Right ventricle myocardium superior (tissue), 1 donor: ENCODE measurements at places on chromosomes 2 and 18. TPM values are rescaled to one million over a fixed set of nuclear protein-coding genes. Genes with fewer than 3 reads are reported as not detected.

Gene CCL20
- total RNA-seq = not detected

Gene HOXD13
- not detected for total RNA-seq

Gene TMEFF2
- 0.19 TPM for total RNA-seq

Gene DSC3
- total RNA-seq = not detected

Gene PAIP2B
- total RNA-seq = 69.7 TPM

Gene CDKL4
- total RNA-seq = not detected

Gene GBX2
- total RNA-seq = not detected

Gene TRABD2A
- 0.56 TPM for total RNA-seq

Gene EFEMP1
- total RNA-seq = 62.5 TPM

Gene ASB18
- 4.5 TPM for total RNA-seq

Gene C2orf76
- 7.9 TPM for total RNA-seq

Gene IL1A
- total RNA-seq = not detected

Gene CDK15
- 0.43 TPM for total RNA-seq

Gene MRPL30
- total RNA-seq = 36.0 TPM

Gene COL6A3
- total RNA-seq = 64.9 TPM

Gene ANKRD30BL
- total RNA-seq = not detected

Gene DPP4
- total RNA-seq = 3.8 TPM

Gene ANKMY1
- total RNA-seq = 5.6 TPM

Gene GCG
- not detected for total RNA-seq

Gene VWC2L
- total RNA-seq = not detected

Gene EHD3
- total RNA-seq = 23.0 TPM

Gene DCC
- total RNA-seq = not detected

Gene BCL2
- 9.0 TPM for total RNA-seq

Gene CD207
- total RNA-seq = not detected

Gene POTEJ
- not detected for total RNA-seq

Gene NT5C1B
- total RNA-seq = not detected

Gene SERPINB2
- total RNA-seq = not detected

Gene CAVIN2
- total RNA-seq = 104 TPM

Gene GALNT13
- not detected for total RNA-seq

Gene NCKAP5
- 7.9 TPM for total RNA-seq

Gene MAP3K20
- total RNA-seq = 402 TPM

Gene AKAIN1
- total RNA-seq = not detected

Gene GPR35
- 2.0 TPM for total RNA-seq

Gene CD28
- 0.75 TPM for total RNA-seq

Gene CHN1
- total RNA-seq = 9.2 TPM

Gene TEX44
- not detected for total RNA-seq

Gene DSG4
- not detected for total RNA-seq

Gene RAB10
- 91.9 TPM for total RNA-seq

Gene CENPA
- 0.51 TPM for total RNA-seq
